NCI-H524 treated with DMSO at 0.1 percent for 48 hours (cell line): ENCODE measurements at places on chromosomes 3 and 15.

DNA sequence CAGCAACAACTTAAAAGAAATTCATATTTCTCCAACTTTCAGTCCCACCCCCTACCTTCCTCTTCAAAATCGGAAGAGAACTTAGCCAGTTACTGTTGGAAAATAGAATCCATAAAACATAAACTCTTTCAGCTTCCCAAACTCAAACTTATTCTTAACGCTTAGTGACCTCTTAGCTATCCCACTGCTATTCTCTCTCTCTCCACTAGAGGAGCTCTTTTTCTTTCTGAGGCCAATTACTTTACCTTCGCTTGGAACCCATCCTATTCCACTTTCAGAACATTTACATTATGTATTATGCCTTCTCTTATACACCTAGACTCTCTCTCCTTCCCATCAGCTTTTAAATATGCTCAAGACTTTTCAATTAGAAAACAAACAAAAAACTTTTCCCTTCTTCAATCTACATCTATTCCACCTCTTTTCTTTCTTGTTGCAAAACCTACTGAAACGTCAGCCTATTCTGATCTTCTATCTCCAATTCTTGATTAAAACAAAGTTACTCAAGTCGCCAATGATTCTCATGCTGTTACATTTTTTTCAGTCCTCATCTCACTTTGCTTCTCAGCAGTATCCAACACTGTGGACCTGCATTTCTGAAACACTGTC lies 13.4 kb upstream of the GHSR start:
- peak; percentile 18 for DNase-seq

DNA sequence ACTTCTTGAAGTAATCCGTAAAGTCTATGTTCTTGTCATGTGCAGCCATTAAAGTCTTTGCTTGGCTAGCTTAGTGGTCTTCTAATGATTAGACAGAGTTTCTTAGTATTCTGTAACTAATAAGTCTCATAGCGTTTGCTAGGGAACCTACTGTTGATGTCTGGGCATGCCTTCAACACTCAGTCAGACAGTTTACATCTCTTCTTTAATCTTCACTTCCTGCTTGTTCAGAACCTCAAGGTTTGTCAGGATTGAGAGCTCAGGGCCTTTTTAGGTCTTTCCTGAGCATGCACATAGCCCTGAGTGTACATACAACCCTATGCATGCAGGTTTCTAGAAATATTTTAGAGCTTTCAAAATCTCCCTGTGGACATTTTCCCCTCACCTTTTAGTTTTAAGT lies 426.3 kb downstream of the AGBL1 start:
- DNase-seq: no peak

GRCh38 chr3:141401095-141401494 lies 32.8 kb downstream of the ZBTB38 start:
- DNase-seq: no peak

GRCh38 chr3:151044706-151045105 lies 40.8 kb upstream of the MED12L start:
- no peak for DNase-seq

- no peak for DNase-seq
Observed at GRCh38 chr3:82128271-82128670, 366.8 kb upstream of the GBE1 start.

GRCh38 chr15:70856884-70857561 lies 3.1 kb upstream of the LARP6 start:
- DNase-seq: no peak

DNA sequence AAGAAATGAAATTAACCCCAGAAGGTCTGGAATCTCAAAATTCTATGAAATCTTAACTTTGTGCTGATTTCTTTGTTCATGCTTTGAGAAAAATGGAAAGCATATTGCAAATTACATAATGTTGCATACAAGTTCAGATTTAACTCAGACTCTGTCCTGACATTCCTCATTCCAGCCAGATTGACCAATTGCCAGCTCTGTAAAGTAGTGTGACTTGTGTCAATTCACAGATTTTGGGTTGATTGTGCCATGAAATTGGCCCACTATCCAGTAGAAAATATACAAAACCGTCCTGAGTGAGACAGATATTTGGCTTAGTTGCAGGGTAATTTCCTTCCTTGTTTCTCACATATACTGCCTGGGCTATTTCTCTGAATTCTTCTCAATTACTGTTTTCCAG lies 1312.6 kb downstream of the ROBO1 start:
- no peak for DNase-seq

DNA sequence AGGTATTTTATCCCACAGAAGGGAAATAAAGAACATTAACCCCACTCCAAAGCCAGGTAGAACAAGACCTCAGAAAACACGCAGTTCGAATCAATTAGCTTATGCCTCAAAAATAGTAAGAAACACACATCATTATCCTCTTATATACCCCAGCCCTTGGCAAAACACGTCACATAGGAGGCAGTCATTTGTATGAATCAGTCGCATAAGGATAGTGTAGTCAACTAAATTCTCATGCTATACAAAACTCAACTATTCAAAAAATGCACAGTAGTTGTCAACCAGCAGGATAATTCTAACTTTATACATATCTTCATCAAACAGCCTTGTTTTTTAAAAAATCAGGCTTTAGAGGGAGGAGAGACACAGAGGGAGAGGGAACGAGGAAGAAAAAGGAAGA lies 298.4 kb downstream of the FOXP1 start:
- DNase-seq: no peak

DNA sequence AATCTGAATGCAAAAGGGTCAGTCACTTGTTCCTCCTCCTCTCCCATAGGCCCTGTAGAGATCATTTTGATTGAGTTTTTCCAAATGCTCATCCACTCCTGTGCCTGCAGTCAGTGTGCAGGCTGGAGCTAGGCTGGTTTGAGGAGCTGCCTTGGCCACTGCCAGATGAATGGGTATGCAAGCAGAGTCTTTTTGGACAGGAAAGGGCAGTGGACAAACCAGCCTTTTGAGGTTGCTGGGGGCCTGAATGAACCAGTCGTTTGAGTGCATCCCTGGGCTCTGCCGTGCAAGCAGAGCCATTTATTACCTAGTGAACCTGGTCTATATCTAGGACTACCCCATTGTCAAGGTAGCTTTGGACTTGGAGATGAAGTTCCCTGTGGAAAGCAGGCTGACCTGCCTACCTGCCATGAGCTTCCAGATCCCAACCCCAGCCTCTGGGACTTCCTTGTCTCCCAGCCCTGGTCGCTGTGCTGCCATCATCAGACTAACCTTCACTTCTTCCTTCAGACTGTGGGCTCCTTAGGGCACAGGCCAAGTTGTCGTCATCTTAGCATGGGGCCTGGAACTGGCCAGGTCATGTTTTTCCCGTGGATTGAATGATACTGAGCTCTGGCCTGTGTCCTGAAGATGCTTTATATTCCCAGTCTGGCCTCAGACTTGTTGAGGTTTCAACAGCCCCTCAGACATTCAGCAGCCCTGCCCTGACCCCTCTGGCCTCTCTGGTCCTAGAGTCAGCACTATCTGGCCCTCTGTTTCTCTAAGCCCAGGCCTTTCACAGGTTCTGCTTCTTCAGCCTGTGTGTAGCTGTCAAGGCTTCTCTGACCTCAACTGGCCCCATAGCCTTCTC lies 55.5 kb upstream of the PRR23C start:
- DNase-seq: no peak

DNA sequence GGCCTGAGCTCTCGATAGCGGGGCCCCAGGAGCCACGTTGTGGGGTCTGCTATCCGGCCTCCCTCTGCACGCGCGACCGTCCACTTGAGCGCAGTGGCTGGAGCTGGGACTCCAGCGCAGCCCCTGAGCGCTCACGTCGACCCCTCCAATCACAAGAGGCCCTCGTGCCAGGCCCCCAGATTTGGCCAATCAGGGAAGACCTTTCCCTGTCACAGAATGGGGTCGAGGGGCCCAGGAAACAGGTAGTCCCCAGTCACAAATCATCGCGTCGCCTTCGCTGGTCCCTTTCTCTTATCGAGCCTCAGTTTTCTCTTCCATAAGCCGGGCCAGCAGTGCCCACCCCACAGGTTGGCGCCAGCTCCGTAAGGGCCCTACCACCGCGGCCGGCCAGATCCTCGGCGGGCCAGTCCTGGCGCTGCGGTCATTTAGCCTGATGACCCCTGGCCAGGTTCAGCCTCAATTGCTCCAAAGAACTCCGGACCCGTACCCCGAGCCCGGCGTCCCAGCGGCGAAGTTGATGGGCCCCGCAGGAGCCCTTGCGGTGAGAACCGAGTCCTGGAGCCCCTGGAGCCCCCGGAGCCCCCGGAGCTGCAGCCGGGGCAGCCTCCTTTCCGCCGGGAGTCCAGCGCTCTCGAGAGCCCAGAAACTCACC lies 435 bp downstream of the ALDH1L1 start:
- DNase-seq: peak; percentile 40

- DNase-seq: no peak
Observed at GRCh38 chr3:17175187-17175807, 290.5 kb downstream of the PLCL2 start.

GRCh38 chr3:12484983-12485327 lies 675 bp downstream of the TSEN2 start:
- no peak for DNase-seq

GRCh38 chr15:40282147-40282868 lies 556 bp downstream of the ANKRD63 start:
- DNase-seq: no peak

DNA sequence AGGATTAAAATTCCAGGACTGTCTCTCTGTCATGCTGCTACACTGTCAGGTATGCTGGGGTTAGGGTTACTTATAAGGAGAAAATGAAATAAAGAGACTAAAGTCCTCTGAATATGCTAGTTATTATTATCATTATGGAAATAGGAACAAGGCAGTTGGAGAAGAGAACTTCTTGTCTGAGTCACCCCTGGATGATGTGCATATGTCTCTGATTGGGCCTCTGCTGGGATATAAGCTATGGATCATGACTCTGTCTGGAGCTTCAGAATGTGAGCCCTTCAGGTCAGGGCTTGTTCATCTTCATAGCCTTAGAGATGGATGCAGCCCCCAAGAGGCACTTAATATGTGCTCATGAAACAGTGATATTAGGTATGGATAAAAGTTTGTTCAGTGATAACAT lies 569.6 kb downstream of the EPHB1 start:
- DNase-seq: no peak

DNA sequence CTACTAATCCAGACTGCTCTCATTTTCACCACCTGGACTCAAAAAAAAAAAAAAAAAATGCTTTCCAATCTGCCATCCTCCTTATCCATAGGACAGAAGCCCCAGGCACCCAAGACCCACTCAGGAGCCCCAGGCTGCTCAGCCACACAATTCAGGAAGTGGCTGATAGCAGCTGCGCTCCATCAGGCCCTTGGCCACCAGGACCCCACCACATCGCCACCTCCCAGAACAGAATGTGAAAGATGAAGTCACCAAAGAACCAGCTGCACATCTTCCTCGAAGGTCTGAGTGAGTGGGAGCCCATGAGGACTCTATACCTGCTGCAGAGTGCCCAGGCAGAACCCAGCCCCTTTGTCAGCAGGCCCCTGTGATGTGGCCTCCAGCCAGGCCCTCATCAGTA lies 19.5 kb downstream of the POC1A start:
- DNase-seq: no peak

DNA sequence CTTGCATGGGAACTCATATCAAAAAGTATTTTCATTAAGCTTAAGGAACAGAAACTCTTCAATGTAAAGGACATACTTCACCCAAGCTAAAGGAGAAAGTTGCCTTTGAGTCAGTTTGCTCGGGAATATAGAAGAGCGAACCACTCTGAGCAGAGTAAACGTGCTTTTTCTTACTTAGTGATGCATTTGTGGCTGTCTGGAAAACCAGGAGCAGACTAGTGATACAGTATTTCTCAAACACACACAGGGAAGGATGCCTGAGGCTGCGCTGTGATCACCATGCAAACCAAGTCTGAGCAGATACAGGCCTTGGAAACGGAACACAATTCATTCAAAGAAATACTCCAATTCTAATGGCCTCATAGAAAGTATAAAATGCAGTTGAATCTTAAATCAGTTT lies 121.0 kb upstream of the CDIN1 start:
- no peak for DNase-seq

DNA sequence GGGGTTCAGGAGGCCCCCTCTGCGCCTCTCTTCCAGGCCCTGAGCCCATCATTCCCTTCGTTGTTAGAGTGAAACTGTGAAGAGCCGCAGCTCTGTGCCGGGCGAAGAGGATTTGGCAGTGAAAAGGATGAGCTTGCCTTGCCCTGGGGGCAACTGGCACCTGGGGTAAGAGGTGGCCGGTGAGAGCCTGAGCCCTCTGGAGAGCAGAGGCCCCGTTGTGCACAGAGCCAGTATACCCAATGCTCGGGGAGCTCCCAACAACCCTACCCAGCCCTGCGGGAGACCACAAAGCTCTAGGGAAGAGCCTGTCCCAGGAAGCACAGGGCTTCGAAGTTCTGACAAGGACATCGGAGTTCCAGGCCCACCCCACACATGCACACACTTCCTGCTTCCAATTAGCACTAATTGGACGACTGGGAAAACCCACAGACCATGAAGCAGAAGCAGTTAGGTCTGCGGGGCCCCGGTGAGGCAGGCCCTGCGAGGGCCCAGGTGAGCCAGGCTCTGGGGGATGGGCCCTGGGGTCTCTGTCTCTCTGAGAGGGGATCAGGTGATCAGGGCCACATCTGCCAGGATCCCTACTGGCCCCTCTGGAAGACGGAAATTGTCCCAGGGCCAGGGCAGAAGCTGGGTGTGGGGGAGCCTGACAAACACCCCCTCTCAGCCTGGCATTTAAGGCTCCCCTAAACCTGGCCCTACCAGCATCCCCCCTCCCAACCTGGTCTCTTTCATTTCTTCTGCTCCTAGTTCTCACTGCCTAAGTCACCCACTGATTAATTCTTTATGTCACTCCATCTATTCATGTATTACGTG lies 27.9 kb upstream of the SFMBT1 start:
- no peak for DNase-seq

GRCh38 chr15:65914386-65914785 lies 45.1 kb downstream of the RAB11A start:
- DNase-seq: no peak

DNA sequence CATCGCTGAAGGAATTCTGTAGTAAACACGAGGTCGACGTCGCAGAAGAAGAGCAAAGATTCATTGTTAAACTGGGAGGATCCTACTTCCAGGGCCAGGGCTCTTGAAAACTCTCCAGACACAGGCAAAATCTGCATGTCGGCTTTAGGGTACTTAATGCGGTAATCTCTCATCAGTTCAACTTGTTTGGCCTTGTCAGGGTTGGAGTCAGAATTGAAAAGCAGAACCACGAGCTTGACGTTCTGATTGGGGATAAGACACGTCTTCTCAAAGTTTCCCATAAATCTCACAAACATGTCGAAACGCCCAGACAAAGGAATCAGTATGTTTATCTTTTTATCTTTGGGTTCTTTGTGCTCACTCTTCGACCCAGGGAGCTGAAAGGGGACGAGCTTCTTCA lies 74.0 kb downstream of the CHSY1 start:
- no peak for DNase-seq

DNA sequence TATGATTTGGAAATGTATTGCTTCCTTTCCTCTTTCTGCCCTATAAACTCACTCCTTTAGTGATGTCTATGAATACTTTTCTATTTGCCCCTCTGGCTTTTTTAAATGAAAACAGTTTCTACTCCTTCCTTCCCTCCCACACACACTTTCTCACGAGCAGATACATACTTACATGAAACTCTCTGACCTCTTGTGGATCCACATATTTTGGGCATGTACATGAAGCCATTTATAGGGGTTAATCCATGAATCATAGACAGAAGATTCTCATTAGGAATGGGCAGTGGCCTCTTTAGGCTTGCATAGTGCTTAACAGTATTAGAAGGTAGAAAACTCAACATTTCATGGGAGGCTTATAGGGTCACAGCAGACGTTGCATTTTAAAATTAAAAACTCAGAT lies 24.8 kb downstream of the ANAPC13 start:
- no peak for DNase-seq
